ENCODE measurements at places on chromosomes 2 and 18.

DNA sequence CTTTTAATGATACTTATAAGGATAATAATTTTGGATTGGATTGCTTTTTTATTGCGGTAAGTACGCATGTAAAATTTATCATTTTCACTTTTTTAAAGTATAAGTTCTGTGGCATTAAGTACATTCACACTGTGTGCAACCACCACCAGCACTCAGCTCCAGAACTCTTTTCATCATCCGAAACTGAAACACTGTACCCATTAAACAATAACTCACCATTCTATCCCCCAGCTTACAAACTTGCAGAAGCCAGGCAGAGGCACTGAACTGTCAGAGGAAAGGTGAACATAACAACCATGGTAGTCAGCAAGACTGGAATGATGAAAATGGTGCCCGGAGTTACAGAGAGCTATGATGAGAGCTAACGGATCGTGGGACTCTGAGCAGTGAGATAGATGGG, 465.9 kb downstream of the ADCYAP1 start:
- DNase-seq = no peak

DNA sequence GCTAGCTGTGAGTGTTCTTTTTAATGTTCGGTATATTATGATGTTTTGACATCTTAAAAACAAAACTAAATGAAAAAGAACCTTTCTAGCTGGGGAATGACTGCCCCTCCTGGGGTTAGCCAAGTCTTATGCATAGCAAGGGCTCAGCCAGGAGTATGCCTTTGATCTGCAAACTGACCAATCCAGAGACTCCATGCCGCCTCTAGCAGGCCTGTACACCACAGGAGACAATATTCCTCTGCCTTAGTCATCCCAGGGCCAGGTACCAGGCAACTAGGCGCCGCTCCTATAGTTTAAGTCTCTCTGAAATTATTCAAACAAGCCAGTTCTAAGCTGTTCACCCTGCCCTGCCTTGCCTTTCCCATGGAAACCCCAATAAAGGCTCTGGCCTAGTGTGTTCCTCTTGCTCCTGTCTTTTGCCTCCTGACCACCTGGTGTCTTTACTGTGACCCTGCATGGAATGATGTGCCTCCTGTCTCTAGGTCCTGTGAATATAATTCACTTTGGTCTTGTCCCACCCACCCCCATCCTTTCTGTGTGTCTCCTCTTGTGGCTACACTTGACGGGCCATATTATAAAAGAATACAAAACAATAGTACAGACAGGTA, 52.0 kb upstream of the CHN1 start:
- DNase-seq = no peak

DNA sequence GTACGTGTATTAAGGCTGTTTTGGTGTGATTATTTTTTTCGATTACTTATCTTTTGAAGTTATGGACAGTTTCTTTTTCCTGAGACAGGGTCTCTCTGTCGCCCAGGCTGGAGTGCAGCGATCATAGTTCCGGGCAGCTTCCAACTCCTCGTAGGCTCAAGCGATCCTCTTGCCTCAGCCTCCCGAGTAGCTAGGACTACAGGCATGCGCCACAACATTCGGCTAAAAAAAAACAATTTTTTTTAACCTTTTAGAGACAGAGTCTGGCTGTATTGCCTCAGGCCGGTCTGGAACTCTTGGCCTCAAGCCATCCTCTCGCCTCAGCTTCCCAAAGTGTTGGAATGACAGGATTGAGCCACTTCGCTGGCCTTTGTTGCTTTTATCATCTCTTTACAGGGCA, 945 bp downstream of the HAT1 start:
- no peak for DNase-seq

DNA sequence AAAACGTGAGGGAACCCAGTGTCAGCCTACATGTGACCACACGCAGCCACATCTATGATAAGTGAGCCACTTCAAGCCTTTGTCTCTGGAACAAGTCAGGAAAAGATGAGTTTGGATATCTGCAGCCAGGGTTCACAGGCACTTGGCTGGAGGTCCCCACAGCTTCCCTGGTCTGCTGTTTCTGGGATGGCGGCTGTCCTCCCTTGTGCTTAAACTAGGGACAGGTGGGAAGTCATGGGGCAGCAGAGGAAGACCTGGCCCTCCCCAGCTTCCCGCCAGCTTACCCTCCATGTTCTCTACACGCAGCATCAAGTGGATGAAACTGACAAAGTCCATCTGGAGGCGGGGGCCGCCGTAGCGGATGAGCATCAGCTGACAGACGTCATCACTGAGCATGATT, 38.5 kb upstream of the GALNT14 start:
- no peak for DNase-seq

Data from esophagus squamous epithelium (tissue), 5 donors.